ENCODE measurements at places on chromosomes 7 and 10. TPM values are rescaled to one million over a fixed set of nuclear protein-coding genes. Genes with fewer than 3 reads are reported as not detected.
A peak's percentile ranks its signal among the peaks of the same experiment; 100 is the strongest.

GRCh38 chr7:156027821-156028220 lies 215.6 kb upstream of the SHH start:
- DNase-seq: no peak

GRCh38 chr10:7872041-7872442 lies 53.7 kb downstream of the TAF3 start:
- DNase-seq: no peak

- DNase-seq: peak; percentile 56
These were observed 62.8 kb downstream of the TACC2 start for GRCh38 chr10:122051609-122052385.

GRCh38 chr10:97875391-97875790 lies 25.7 kb downstream of the GOLGA7B start:
- DNase-seq: no peak

DNA sequence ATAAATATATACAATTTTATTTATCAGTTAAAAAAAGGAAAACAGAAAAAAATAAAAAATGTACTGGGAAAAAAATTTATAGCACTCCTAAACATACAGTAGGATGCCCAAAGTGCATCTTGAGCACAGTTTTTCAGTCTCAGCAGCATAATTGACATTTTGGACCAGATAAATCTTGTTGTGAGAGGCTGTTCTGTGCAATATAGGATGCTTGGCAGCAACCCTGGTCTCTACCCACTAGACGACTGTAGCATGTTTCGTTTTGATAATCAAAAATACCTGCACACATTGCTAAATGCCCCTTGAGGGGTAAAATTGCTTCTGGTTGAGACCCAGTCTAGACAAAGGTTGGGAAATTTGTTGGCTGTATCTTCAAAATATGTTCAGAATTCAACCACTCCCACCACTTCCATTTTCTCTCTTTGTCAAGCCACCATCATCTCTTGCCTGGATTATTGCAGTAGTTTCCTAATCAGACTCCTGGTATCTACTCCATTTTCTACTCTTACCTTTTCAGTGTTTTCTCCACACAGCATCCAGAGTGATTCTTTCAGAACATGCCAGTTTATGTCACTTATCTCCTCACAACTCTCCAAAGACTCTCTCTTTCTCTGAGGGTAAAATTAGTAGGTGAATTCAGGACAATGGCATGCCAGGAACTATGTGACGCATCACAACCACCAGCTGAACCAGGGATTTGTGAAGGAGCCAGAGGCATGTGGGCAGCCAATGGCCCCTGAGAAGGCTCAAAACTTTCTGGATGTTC lies 91.4 kb downstream of the GPR85 start:
- DNase-seq: peak; percentile 41

- DNase-seq: peak; percentile 83
These were observed 51.3 kb downstream of the PWWP2B start for GRCh38 chr10:132448248-132448731.

DNA sequence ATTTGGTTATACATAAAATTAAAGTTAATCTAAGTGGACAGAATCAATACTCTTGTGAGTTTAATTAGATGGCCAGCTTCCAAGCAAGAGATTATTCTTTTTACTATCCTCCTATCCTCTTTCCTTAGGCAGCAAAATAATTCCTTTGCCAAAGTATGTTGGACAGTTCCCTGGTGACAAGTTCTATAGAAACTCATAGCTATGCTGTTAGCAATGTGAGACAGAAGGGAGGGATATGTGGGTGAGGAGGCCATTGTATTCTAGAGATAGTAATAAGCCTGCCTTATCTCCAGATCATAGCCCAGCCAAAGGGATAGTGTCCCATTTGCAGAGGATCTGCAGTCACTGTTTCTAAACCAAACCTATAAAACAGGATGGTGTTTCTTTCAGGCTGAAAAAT lies 181.6 kb upstream of the HDAC9 start:
- no peak for DNase-seq

DNA sequence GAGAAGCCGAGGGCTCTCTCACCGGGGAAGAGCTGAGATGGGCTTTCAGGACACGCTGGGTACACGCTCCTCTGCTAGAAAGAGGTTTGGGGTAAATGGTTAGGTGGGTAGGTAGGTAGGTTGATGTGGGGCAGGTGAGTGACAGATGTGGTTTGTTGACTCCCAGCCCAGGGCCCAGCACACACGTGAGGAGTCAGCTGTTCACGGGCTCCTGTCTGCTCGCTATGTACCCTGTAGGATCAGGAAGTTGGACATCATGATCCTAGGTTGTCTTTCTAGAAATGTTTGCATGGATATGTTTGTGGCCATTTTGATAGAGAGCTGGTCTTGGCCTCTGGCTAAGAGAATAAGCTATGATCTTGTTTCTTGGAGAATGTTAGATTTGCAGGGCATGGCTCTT lies 109.0 kb downstream of the TACC2 start:
- DNase-seq: no peak

GRCh38 chr7:108623220-108623619 lies 53.5 kb downstream of the DNAJB9 start:
- no peak for DNase-seq

DNA sequence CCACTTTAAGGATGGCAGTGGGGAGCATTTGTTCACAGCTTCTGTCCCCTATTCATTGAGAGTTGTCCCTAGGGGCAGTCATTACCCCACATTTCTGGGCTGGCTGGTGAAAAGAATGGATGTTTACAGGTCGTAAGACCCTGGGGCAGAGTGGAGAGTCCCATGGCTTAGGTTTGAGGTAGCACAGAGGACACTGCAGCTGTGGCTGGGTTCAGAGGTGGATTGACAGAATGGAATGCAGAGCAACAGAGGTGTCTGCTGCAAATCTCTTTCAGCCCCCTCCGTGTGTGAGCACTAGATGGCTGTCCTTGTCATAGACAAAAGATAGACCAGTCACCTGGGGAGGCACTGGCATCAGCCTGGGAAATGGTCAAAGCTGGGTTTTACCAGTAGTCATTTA lies 141.9 kb downstream of the CACNB2 start:
- DNase-seq: no peak

DNA sequence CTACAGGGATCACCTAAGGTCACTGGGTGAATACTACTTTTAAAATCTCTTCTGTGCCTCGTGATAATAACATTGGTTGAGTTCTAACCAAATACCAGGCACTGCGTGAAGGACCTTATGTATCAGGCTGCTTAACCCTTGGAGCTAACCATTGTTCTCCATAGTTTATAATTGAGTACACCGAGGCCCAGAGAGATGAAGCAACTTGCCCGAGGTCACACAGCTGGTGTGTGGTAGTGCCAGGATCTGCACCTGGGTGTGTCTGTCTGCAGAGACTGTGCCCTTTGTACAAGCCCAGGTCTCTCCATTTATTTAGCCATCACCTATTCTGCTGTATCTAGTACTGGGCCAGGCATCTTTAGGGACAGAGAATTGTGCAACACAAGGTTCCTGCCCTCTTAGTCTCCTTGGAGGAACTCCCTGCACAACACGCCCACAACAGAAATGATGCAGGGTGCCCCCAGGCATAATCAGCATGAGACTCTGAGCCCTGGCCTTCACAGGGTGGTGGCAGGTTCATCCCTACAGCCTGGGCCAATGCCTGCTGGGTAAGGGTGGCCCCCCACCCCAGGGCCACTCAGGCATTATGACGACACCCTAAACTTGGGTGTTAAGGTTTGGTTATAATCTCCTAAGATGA lies 31.5 kb downstream of the UNC5B start:
- peak; percentile 45 for DNase-seq

DNA sequence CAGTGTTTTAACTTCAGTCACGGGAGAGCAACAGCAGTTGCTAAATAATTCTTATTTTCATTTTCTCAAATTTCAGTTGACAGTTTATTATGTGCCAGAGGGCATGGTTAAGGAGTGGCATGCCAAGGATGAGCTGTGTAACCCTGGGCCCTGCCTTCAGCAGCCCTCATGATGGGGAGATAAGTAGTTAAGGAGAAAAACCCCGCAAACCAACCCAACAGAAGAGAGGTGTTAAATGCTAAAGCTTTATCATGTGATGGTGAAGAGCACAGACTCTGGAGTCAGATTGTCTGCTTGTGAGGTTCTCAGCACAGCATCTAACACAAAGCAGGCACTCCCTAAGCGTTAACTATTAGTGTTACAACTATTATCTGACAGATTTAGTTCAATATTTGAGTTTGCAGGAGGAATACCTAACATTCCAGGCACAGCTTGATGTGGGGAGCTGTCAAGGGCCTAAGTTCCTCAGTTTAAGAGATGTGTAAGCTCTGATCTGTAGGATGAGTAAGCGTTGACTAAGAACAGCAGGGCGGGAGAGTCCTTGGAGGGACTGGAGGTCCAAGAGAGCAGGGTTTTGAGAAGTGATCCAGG lies 29.6 kb downstream of the STAM start:
- DNase-seq: no peak

GRCh38 chr10:77084431-77085144 lies 553.0 kb downstream of the KCNMA1 start:
- DNase-seq: peak; percentile 53

GRCh38 chr10:72470666-72471065 lies 115.9 kb upstream of the DNAJB12 start:
- DNase-seq: no peak

DNA sequence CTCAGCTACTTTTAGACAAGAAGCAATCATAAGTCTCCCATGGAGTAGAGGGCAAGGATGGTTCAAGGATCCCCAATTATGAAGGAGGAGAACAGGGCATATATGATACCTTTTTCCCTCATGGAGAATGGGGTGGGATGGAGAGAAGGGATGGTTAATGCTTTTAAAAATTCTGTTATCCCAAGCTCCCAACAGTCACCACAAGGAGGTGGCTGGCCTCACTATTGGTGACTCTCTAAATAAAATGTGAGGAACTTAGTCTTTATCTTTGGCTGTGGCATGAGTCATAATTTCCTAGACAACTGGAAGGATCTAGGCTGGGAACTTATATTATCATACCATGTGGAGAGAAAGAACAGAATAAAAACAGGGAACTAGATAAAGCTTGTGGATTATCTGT lies 297.0 kb downstream of the PHTF2 start:
- no peak for DNase-seq

DNA sequence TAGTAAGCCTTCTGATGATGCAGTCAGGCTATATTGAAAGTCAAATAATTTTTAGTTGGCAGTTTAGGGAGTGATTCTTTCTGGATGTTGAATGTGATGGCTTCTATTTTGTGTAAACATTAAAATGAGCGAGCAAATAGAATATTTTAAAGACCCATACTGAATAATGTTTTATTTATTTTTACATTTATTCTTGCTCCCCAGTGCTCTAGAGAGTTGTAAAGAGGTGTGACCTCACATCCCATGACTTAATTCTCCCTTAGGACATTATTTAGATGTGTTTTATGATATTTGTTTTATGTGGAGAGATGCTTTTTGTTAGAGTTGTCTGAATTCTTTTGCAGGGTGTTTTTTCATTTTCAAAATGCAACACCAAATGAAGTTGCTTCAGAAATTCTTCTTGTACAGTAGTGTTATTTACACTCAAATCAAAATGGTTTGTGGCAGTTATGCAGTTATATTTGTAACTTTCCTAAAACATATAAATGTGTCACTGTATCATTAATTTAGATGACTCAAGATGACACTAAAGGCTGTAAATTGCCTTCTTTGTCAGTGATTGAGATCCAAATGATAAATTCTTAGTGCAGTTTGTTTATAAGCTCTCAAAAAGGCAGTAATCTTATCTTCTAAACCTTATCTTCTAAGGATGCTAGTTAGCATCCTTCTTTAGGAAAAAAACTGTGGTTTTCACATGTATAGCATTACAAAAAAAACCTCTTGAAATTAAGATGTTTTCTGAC lies 12.4 kb downstream of the UMAD1 start:
- DNase-seq: no peak

- DNase-seq: no peak
These were observed 152.9 kb downstream of the CCDC3 start for GRCh38 chr10:12848439-12849173.

DNA sequence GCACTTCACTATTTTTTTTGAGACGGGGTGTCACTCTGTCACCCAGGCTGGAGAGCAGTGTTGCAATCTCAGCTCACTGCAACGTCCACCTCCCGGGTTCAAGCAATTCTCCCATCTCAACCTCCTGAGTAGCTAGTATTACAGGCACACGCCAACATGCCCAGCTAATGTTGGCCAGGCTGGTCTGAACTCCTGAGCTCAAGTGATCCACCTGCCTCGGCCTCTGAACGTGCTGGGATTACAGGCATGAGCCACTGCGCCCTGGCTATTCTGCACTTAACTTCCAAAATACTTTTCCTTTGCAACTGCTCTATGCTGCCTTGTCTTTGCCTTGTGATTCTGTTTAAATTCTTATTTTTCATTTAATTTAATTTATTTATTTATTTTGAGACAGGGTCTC lies 67.0 kb upstream of the ZNF479 start:
- no peak for DNase-seq

GRCh38 chr7:28595076-28595475 lies 182.8 kb downstream of the CREB5 start:
- no peak for DNase-seq

DNA sequence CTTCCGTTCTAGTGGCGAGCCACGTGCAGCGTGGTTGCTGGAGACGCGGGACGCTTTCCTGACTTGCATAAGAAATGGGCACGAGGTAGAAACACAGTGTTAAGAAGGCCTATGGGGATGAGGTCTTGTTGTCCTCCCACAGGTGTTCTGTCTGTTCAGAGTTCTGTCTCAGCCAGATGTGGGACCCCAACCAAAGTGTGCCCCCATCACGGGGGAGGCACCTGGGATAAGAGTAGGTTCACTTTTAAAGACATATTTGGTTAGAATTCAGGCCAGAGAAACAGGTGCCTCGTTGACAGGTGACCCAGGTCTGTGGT lies 56.0 kb upstream of the PITRM1 start:
- no peak for DNase-seq

- DNase-seq: no peak
These were observed 46.2 kb downstream of the WDR11 start for GRCh38 chr10:120897343-120897742.

DNA sequence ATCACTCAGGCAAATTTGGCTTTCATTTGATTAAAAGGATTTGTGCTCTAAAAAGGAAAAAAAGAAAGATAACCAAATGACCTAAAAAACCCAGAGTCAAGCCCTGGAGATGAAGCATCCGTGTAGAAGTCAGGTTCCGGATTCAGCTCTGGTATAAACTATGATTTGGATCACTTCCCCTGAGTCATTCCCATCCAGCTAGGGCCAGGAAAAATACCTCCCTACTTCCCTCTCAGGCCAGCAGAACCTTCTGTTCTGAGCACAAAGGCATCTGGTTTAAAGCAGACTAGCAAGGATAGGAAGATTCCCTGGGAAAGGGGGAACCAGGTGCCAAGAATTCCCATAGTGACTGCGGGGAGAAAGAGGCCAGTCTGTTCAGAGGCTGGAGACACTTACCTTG lies 25.7 kb upstream of the NDST2 start:
- DNase-seq: no peak

Gene SUMF2
- 28.4 TPM for total RNA-seq

Gene FGL2
- 11.5 TPM for total RNA-seq

Gene ODAD2
- total RNA-seq: not detected

Gene FRAT1
- 5.3 TPM for total RNA-seq

Gene C10orf71
- total RNA-seq: 108 TPM

Gene EBF3
- total RNA-seq: 6.2 TPM

Gene TDRD1
- 5.8 TPM for total RNA-seq

Gene SORCS3
- 0.19 TPM for total RNA-seq

Gene DOCK1
- total RNA-seq: 14.3 TPM

Gene TEX36
- not detected for total RNA-seq

Gene VKORC1L1
- total RNA-seq: 17.6 TPM

Gene TLL2
- 8.7 TPM for total RNA-seq

Gene FAM25C
- total RNA-seq: not detected

Gene WNT8B
- not detected for total RNA-seq

Gene EMX2
- not detected for total RNA-seq

Gene FBXW4
- 106 TPM for total RNA-seq

Gene CLEC2L
- 0.83 TPM for total RNA-seq

Gene EDRF1
- total RNA-seq: 10.1 TPM

Gene TRIL
- 2.3 TPM for total RNA-seq
